ENCODE measurements at places on chromosomes 3 and 15.

DNA sequence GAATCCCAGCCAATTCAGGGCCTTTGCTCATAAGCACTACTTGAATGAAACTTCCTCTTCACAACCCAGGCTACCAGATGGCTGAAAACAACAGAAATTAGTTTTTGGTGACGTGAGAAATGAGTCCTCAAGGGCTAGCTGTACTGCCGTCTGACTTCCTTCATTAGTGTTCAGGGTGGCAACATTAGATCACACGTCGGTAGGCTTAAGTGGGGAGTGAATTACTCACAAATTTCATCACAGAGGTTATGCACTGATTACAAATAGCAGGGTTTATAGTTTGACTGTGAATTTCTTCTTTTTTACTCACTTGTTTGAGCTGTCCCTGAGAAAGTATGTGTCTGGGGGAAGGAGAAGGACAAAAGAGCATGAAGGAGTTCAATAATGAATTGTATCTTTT lies 397.2 kb downstream of the GAP43 start:
- peak; percentile 28 for DNase-seq

DNA sequence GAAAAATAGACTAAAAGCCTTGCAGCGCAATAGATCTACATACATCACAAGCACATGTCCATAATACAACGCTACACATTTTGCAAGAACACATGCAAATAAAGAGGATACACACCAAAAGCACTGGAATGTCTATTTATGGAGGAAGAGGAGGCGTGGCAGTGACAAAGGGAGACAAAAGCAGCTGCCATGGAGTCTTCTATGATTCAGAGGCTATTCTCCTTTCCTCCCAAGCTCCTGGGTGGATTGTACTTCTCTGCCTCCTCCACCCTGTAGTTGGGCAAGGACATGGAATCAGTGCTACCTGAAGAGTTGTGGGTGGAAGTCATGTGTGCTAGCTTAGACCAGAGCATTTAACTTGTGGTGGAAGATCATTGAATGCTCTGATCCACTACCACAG lies 57.9 kb upstream of the ABHD2 start:
- no peak for DNase-seq

DNA sequence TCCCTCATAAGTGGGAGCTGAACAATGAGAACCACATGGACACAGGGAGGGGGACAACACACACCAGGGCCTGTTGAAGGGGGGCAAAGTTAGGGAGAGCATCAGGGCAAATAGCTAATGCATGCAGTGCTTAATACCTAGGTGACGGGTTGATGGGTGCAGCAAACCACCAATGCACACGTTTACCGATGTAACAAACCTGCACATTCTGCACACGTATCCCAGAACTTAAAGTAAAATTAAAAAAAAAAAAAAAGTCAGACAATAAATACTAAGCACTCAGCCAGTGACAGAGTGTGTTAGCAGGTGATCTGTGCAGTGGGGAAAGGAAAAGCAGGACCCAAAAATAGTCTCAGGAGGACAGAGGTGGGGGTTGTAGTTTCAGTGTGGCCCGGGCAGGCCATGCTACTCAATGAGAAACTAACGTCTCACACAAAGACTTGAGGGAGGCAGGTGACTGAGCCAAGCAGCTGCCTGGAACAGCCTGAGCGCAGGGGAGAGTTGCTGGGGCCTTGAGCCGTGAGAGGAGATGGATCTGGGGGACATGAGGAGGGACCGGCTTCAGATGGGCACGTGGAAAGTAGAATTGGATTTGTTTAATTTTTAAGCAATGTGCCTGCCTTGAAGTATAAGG lies 18.4 kb downstream of the ANKDD1A start:
- DNase-seq = no peak

DNA sequence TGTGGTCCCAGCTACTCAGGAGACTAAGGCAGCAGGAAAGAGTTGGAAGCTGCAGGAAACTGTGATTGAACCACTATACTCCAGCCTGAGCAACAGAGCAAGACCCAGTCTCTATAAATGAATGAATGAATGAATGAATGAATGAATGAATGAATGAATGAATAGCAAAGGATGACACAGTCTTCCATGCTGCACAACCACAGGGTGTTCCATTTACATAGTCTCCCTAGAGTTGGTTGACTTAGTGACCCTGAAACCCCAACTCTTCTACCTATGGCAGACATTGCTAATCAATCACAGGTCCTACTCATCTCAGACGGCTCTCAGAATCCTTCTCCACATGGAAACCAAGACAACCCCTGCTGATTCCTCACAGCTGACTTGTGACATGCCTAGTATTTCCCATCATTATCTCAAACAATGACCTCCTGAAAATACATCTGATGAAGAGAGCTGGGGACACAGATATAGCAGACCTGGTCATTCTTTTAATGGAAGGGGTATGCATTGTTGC lies 2.1 kb downstream of the IQCF5 start:
- DNase-seq = no peak

DNA sequence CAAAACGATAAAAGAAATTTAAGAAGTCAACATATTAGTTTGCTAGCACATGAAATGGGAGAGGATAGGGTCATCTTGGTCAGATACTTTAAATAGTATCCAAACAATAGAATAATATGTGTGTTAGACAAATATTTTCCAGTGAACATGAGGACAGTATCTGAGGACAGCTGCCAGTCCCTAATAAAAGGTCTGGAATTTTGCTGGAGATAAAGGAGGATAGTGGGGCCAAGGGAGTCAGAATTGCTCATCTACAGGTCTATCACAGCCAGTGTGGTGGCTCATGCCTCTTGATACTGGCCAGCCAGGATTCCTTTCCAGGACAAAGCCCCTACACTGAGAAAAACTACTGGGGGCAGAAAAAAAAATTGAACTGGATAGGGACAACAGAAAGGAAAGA lies 74.0 kb downstream of the HERC1 start:
- DNase-seq = no peak

GRCh38 chr3:13713396-13713795 lies 164.5 kb downstream of the FBLN2 start:
- DNase-seq = peak; percentile 1

GRCh38 chr15:65578904-65579728 lies 31.8 kb downstream of the INTS14 start:
- no peak for DNase-seq

GRCh38 chr3:152056987-152057386 lies 183.5 kb downstream of the SUCNR1 start:
- no peak for DNase-seq

GRCh38 chr3:72213296-72214065 lies 428.5 kb upstream of the PROK2 start:
- peak; percentile 51 for DNase-seq

DNA sequence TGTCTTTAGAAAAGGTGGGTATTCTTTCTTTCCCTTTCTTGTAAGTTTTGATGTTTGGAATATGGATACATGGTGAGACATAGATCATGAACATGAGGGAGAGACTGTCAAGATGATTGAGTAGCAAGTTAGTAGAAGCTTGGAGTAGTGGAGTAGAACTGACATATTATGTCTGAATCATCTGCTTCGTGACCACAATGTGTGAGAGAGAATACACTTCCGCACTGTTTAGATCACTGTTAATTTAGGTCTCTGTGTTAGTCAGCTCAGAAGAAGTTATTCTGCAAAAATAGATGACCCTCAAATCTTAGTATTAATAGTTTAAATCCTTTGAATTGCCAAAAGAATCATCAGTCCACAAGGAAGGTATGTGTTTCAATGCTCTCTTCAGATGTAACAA lies 151.0 kb downstream of the OXSM start:
- DNase-seq = no peak

DNA sequence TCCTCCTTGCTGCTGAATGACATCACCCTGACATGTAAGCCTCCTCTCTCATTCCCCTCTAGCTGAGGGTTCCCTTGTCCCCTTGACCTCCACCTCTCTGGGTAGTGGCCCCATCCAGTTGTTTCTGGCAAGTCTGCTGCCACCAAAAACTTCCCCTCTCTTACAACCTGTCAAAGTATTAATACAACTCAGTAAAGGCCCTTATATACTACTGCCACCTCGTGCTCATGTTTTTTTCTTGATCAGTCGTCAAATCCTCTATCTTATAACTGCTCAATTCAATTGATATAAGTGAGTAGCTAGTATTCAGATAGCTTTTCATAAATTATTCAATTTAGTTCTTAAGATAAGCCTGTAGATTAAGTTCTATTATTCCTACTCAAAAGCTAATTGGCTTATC lies 249.6 kb downstream of the MBNL1 start:
- DNase-seq = no peak

- no peak for DNase-seq
Measured at GRCh38 chr3:139505829-139506386, 29.6 kb upstream of the RBP2 start.

DNA sequence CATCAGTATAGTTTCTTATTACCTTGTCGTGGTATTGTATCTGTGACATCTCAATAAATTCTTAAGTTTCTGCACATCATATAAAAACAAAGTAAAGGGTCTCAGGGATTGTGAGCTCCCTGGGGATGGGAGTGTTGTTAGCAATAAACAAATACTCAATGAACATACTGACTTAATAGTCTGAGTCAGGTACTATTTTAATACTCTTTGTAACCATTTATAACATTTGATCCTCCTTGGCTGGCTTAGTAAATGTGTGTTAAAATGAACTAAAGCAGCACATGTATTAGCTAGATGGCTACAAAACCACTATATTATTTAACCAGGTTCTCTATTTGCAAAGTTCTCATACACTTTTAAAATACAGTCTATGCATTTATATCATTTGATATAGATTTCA lies 1.8 kb downstream of the ICE2 start:
- no peak for DNase-seq

DNA sequence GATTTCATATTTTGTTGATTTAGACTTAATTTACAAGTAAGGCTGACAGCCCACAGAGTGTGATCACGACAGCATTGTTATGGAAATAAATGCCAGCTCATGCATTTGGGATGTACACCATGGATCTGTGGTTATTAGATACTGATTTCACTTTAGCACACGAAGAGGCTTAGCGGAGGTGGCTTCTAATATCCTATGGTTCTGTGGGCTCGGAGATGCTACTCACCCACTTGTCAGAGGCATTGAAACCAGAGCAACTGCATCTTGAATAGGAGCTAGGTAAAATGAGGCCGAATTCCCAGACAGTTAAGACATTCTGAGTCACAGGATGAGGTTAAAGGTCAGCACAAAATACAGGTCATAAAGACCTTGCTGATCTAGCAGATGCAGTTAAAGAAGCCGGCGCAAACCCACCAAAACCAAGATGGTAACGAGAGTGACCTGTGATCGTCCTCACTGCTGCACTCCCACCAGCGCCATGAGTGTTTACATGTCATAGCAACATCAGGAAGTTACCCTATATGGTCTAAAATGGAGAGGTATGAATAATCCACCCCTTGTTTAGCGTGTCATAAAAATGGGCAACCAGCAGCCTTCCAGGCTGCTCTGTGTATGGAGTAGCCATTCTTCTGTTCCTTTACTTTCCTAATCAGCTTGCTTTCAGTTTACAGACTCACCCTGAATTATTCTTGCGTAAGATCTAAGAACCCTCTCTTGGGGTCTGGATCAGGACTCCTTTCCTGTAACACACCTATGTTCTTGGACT lies 117.5 kb downstream of the PGPEP1L start:
- DNase-seq = no peak

GRCh38 chr3:39333607-39334006 lies 4.1 kb downstream of the CCR8 start:
- DNase-seq = no peak

- no peak for DNase-seq
Measured at GRCh38 chr3:51622413-51622812, 48.6 kb upstream of the TEX264 start.

DNA sequence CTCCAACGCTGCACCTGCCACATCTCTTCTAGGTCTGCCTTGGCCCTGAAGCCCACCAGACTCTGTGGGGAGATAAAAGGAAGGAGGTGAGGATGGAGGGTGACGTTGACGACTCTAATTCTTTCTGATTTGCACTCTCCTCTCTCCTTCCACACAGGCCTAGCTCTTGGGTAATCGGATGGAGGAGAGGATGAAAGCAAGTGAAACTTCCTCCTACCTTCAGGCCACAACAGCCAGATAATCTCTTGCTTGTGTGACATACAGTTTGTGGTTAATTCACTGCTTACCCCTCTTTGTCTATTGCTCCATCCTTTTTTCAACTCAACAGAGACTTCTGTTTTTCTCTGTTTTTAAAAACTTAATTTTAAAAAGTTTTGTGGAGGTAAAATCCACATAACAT lies 208.1 kb downstream of the SV2B start:
- peak; percentile 14 for DNase-seq

DNA sequence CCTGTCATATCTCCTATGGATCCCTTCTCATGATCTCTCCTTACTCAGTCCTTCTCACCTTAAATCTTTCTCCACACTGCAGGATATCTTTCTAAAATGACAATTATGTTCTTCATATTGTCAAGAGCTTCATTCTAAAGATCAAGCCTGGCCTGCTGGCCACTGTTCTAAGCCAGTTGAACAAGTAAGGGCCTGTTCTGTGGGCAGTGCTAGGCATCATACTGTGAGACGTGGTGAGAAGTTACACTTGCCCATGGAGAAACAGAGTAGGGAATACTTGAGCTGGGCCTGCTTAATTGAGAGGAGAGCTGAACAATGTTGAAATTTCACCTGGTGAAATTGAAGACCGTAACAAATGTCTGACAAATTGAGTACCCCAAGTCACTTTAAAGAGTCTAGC lies 184.1 kb upstream of the RASGRP1 start:
- no peak for DNase-seq

- DNase-seq = no peak
Measured at GRCh38 chr15:70633991-70634390, 129.4 kb downstream of the UACA start.

DNA sequence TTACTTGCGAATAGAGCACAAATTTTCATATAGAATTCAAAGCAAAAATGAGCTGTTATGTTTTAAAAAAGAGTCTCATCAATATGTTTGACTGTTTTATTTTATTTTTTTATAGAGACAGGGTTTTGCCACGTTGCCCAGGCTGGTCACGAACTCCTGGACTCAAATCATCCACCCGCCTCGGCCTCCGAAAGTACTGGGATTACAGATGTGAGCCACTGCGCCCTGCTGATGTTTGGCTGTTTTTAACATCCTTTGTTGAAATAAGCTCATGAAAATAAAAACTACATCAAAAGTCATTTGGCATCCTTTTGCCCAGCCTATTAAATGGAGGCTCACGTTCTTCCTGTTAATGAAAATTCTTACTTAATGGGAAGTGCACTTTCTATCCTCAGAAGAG lies 154.7 kb downstream of the ATP10A start:
- no peak for DNase-seq

- no peak for DNase-seq
Measured at GRCh38 chr3:37501571-37502313, 327.4 kb upstream of the LRRFIP2 start.

GRCh38 chr3:5057857-5058324 lies 64.2 kb upstream of the ARL8B start:
- peak; percentile 78 for DNase-seq
